ENCODE measurements at places on chromosomes 13 and 19. TPM values are rescaled to one million over a fixed set of nuclear protein-coding genes. Genes with fewer than 3 reads are reported as not detected.

GRCh38 chr13:49341941-49342340 lies 94.2 kb downstream of the CDADC1 start:
- DNase-seq = no peak

Gene RAB3A
- total RNA-seq = 77.4 TPM

Gene WDFY2
- total RNA-seq = 43.0 TPM

Gene PRR22
- 3.1 TPM for total RNA-seq

DNA sequence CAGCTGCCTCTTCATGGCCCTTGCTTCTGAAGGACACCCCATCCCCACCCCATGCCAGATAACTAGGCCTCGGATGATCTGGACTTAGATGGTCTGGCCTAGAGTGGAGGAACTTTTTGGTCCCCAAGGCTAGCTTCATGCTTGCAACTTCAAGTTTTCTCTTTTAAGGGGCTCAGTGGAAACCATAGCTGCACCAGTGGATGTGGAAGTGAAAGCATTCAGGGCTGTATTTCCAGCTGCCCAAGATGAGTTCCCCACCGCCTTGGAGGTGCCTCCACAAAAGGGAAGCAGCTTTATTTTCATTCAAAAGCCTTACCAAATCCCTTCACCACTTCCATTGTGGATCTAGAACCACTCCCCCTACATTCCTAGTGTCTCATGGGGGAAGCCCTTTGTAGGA lies 17.6 kb upstream of the GSX1 start:
- no peak for DNase-seq

Gene ZNF471
- total RNA-seq = 18.7 TPM
